Stimulated activated CD4-positive, alpha-beta T cell treated with anti-CD3 and anti-CD28 coated beads, Interleukin-1b, Interleukin-23, amount 100 ng/mL, for 1 hour (primary cell): ENCODE measurements at places on chromosomes 4 and X.

GRCh38 chr4:168836490-168836889 lies 173.6 kb downstream of the CBR4 start:
- DNase-seq: no peak

GRCh38 chr4:159349332-159349731 lies 246.5 kb downstream of the RAPGEF2 start:
- DNase-seq: no peak

- DNase-seq: no peak
Observed at GRCh38 chr4:64718091-64718490, 308.8 kb upstream of the TECRL start.

DNA sequence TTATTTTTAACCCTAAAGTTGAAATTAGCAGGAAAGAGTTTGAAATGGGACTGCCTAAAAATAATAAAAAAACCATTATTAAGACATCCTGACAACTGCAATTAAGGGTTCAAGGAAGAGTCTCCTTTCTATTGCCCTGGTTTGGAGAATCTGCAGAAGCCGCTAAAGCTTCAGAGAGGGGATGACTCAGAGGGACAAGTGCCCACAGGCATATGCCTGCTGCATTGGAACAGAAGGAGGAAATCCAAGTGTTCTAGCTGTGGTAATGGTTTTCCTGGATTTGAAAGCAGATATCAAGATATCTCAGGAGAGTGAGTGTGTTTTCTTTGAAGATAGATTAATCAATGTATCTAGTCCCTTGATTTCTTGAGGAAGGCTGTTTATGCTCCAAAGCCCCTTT lies 235.1 kb upstream of the TAPT1 start:
- no peak for DNase-seq

DNA sequence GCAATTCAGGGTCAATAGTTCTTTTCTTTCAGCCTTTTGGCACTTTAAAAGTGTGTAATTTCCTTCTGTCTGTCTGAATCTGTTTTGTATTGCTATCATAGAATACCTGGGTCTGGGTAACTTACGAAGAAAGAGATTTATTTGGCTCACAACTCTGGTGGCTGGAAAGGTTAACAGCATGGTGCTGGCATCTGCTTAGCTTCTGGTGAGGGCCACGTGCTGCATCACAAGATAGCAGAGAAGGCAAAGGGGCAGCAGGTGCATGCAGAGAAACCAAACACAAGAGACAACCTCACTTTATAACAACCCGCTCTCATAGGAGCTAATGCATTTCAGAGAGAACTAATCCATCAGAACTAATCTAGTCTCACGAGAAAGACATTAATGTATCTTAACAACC lies 18.8 kb downstream of the RGN start:
- no peak for DNase-seq

- DNase-seq: no peak
Observed at GRCh38 chrX:84320614-84321013, 132.6 kb upstream of the RPS6KA6 start.

DNA sequence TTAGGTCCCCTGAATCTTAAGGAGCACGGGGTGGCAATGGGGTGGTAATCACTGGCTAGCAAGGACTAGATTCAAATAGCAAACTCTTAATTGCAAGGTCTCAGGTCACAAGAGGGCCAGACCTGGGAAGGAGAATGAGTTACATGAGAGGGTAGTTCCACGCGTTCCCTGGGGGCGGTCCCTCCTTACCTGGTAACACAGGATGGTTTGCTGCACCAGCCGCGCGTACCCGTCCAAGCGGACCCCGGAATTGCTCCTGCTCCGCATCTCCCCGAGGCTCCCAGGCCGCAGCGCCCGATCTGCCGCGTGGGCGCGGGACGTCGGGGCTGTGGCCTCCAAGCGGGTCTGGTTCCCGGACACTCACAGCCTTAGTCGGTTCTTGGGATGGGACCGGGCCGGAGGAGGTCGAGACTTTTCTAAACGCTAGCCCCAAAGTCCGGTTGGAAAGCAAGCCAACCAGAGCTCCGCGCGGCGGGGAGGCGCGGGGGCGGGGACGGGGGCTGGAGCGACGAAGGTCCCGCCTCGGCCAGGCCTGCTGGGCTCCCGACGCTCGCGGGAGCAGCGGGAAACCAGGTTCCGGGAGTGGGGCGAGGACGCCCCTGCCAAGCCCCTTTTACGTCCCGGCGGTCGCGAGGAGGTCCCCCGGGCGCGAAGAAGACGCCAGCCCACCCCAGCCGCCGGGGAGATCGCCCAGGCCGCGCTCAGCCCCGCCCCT lies at the start of gene PHKA2:
Gene PHKA2, minus strand, starts transcription at position 449 of the 715 bp plus-strand sequence. Its CDS starts 182 bp downstream, at position 267.
- DNase-seq: no peak

GRCh38 chr4:100926039-100926717 lies 408.4 kb upstream of the EMCN start:
- no peak for DNase-seq

GRCh38 chrX:13938051-13938828 lies 91.5 kb downstream of the GEMIN8 start:
- no peak for DNase-seq

DNA sequence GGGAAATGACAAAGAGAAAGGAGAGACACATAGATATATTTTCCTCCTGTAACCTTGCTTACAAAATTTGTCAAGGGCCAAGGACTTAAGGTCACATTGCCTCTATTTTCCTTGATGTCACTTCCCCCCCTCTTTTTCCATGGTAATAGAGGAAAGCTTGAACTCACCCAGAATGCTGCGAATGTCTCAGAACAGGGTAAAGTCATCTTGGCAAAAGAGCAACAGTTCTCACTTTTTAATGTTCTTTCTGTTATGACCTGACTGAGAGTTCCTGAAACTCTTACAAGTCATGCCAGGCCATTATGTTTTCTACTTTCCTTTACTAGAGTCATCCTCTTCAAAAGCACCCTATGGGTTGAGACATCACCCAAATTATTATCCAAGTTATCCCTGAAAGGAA lies 50.7 kb upstream of the PRDM5 start:
- no peak for DNase-seq

DNA sequence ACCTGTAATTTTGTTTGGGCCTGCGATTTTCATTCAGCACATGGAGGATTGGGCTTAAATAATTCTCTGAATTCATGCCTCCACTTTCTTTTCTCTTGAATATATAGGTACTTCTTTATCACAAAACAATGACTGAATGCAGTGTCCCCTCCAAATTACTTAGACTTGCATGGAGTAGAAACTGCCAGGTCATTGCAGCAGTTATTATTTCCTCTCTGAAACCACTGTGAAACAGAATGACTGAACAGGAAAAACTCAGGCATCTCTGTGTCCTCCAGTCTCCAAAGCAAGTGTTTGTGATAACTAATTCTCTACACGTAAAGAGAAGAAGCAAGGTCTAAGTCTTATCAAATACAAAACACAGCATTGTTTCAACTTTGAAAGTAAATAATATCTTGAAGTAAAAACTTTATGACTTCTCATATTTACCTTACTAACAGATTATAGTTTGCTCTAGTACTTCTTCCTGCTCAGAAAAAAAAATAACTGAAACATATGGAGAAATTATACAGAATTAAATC lies 144.5 kb upstream of the DIAPH2 start:
- DNase-seq: no peak

DNA sequence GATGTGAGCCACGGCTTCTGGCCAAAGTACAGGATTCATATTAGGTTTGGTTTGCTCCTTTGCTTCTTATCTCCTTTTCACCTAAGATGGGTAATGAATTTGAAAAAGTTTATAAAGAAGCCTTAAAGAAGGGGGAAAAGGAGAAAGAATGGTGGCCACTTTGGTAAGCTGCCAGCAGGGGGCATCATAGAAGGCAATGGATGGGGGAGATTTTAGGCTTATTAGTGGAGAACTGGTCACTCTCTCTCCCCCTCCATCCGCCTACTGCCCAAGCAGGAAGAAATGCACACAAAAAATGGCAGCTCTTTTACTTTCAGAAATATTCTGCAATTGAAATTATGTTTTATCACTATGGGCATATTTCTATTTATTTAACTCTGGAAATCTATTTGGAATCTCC lies 32.0 kb downstream of the SPARCL1 start:
- no peak for DNase-seq

DNA sequence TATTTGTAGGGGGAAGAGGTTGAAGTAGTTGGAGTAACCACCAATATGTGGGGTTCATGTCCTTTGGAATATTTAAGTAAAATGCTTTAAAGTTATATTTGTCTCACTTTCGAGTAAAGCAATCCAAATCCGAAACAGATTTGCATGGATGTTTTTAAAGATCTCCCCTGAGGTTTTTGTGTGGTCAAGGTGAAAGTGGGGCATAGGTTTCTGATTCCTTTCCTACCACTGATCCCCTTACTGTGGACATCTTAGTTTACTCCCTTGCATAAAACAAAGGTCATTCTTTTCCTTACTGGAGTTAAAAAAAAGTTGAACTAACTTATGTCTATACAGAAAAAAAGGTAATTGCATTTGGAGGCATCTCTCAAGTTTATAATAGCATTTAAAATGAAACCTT lies 71.9 kb upstream of the PHOX2B start:
- DNase-seq: no peak
